ENCODE measurements at places on chromosomes 7 and 10.
A peak's percentile ranks its signal among the peaks of the same experiment; 100 is the strongest.

GRCh38 chr7:154914996-154915380 lies 87.9 kb downstream of the PAXIP1 start:
- DNase-seq: no peak

GRCh38 chr7:45192621-45193041 lies 35.0 kb downstream of the RAMP3 start:
- DNase-seq: peak; percentile 70

DNA sequence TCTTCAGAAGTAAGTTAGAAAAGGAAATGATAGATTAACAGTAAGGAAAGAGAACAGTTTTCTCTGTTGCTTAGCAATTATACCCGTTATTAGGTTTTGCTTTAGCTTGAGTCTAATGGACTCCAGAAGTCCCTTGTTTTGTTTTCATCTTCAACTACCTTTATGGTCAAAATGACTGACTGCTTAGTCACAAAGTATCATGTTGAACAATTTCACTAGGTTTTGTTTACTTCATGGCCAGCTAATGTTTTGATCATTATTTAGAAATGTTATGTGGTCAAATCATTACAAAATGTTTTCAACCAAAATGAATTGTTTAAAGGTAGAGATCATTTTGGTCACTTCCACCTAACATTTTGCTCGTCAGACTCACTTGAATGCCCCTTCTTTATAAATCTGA lies 1.9 kb downstream of the UBN2 start:
- no peak for DNase-seq

DNA sequence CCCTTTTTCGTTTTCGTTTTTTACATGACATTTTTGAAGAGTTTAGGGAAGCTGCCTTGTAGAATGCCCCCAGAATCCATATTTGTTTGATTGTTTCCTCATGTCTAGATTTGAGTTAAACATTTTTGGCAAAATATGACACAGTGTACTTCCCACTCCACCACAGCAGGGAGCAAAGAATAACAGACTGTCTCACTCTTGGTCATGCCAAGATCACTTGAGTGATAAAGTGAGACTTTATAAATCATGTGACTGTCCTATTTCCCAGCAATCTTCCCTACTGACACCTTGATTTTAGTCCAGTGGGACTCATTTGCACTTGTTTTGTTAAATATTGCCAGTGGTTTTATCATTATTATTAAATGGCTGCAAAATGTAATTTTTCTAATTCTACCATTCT lies 44.4 kb upstream of the USP6NL start:
- DNase-seq: no peak

GRCh38 chr10:74419491-74419951 lies 268.5 kb downstream of the ADK start:
- DNase-seq: no peak

DNA sequence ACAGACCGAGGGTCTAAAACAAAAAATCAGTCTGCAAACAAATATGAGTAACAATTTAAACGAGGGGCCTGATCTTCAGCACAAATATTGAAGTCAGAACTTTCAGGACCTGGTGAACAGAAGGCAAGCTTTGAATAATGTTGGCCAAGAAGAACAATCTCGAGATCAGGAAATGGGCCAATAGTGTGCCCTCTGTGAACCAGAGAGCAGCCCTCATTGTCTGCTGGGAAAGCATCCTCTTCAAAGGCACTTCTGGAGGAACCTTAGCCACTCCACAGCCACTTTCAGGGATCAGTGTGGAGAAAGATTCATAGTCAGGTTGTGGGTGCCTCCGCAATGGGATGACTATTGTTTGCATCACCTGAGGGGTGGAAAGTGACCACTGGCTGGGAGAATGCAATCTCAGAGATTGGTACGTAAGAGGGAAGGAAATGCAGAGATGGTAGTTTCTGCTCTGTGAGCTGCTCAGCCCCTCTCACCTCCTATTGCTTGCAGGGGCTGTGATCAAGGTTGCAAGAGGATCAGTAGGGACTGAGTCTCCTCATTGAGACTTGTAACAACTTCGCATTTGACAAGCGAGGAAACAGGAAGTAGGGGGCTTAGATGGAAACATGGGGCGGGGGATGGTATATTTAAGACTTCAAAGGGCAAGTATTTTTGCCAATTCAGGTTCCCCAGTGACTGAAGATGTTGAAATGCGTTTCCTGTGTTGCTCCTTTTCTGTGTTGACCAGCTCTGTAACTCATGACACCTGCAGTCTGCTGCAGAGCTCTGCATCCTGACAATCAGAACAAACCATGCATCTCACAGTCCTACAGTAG lies 28.4 kb upstream of the IFRD1 start:
- peak; percentile 77 for DNase-seq

GRCh38 chr7:20136647-20137046 lies 80.5 kb downstream of the MACC1 start:
- no peak for DNase-seq

GRCh38 chr7:138556771-138557484 lies 96.9 kb downstream of the TRIM24 start:
- DNase-seq: no peak

DNA sequence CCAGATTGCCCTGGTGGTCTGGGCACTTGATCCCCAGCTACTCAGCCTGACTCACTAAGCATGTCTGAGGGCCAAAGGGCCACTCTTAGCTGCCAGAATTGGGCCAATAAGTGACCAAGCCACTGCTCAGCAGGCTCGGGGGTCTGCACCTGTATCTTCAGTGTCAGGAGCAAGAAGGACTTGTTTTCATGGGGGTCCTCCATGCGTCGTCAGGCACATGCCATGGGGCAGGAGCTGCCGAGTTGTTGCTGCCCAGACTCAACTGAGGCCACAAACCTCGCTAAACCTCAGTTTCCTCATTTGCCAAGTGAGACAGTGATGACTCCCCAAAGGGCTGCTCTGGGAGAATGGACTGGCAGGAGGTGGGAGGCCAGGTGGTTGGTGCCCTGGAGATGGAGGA lies 158.6 kb upstream of the GDF10 start:
- DNase-seq: no peak

- no peak for DNase-seq
Observed at GRCh38 chr10:2851566-2851965, 215.8 kb upstream of the PFKP start.

DNA sequence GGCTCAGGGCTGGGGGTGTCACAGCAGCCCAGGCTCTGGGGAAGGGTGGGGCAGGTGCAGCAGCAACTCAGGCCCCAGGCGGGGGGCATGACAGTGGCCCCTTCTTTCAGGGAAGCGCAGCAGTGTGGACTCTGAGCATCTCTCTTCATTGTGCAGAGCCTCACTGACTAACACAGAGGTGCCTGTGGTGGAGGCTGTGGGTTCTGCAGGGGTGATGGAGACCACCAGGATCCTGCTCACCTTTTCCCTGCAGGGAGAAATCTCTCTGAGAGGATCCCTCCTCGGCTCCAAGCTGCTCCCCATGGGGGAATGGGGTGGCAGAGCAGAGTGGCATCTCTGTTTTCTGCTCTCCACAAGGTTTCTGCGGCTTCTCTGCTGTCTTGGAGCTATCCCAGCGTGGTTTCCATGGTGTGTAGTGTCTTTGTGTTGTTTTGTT lies 37.8 kb upstream of the SHH start:
- no peak for DNase-seq

GRCh38 chr10:119206603-119207365 lies 587 bp upstream of the GRK5 start:
- peak; percentile 57 for DNase-seq

GRCh38 chr10:94327649-94328048 lies 35.1 kb downstream of the NOC3L start:
- peak; percentile 48 for DNase-seq

DNA sequence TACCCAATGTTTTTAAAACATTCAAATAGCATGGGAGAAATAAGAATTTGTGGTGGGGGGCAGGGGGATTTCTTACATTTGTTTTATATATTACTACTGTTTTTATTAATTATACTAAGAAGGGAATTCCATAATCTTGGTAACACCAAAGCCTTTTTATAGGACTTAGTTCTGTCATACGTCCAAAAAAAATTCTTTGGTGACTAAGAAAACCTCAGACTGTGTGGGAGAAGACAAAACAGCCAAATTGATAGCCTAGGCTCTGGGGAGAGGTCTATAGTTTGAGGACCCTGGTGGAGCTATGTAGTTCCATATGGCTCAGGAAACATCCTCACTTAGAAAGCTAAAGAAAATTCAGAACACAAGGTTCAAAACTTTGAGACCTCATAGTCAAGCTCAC lies 23.4 kb downstream of the ACSM6 start:
- DNase-seq: peak; percentile 10

DNA sequence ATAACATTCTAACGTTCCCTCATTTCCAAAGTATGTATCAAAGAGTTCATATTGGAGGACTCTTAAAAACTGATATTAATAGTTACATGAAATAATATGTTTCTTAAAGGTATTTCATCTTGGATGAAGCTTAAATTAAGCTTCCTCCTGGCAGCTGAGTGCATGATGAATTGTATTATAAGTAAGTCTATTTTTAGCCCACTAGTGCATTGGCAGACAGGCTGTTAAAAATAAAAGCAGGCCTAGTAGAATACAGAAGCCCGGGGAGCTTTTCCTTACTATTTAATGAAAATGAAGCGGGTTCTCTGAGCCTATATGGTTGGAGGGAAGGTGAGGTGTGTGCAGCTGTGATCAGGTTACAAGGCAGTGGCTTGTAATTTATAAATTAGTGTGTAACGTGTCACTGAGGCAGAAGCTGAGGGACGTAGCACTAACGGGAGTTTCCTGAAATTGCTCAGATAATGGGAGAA lies 130.7 kb upstream of the KMT2E start:
- no peak for DNase-seq

DNA sequence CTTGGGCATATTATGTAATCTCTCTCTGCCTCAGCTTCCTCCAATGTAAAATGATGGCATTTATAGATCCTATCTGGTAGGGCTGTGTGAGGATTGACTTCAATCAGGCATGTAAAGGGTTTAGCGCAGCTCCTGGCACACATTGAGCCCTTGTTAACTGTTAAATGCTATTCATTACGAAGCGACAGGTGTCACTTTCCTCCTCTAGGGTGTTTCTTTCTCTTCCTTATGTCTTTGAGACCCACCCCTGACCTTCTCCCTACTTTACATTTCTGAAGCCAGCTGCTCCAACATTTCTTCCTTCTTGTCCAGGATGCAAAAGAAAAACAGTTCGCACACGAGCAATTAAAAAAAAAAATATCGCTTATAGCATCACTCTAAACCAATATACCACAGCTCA lies 5.7 kb upstream of the R3HCC1L start:
- DNase-seq: no peak

DNA sequence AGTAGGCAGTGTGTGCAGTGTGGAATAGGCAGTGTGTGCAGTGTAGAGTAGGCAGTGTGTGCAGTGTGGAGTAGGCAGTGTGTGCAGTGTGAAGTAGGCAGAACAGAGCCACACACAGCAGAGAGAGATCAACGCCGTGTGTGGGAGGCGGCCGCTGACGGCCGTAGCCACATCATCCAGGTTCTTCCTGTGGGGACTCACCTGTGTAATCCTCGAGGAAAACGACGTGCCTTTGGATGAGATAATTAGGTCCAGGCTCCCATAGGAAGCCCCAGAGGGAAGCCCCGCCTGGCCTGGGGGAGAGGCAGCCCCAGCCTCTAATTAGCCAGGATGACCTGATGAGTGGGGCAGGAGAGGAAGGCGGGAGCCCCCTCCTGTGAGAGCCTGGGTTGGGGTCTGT lies 25.4 kb downstream of the KNDC1 start:
- DNase-seq: no peak

- peak; percentile 57 for DNase-seq
Observed at GRCh38 chr10:31723106-31723750, 205.4 kb downstream of the ARHGAP12 start.

DNA sequence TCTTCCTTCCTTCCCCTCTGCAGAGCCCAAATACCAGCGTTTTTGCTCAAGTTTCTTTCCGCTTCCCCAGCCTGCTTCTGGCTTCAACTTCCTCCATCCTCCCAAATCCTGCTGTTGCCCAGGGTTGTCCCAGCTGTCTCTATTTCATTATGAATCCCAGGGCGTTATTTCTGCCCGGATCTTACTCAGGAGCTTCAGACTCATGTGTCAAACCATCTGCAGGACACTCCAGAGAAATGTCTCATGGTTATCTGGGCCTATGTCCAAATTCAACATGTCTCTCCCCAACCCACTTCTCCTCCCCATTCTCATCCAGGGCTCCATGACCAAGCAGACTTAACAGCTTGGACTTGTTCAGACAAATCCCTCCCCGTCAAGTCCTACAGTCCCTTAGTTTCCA lies 15.6 kb downstream of the ARHGAP22 start:
- no peak for DNase-seq

GRCh38 chr10:51821045-51821444 lies 121.7 kb upstream of the CSTF2T start:
- DNase-seq: no peak

DNA sequence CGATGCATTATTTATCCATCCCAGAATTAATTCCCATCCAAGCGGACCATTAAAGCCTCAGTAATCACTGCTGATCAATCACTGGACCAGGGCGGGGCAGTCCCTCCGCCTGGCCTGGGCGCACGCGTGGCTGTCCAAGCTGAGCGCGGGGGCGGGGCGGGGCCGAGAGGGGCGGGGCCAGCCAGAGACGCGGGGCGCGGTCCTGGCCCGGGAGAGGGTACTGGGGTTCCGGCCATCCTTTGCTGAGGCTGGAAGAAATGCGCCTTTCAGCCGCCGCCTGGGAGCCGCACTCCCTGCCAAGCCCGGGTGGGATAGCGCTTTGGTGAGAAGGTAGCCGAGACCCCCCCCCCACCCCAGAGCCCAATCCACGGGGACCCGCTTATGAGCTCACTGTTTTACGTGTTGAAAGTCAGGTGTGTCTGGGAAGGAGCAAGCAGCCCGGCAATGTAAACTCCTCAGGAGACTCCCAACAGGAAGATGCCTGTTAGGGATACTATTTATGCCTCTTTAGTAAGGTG lies at the start of gene ARHGAP22:
Gene ARHGAP22 (minus strand): TSS at position 83 of the 518 bp plus-strand sequence. CDS start 277 bp downstream, outside the sequence.
- DNase-seq: no peak

DNA sequence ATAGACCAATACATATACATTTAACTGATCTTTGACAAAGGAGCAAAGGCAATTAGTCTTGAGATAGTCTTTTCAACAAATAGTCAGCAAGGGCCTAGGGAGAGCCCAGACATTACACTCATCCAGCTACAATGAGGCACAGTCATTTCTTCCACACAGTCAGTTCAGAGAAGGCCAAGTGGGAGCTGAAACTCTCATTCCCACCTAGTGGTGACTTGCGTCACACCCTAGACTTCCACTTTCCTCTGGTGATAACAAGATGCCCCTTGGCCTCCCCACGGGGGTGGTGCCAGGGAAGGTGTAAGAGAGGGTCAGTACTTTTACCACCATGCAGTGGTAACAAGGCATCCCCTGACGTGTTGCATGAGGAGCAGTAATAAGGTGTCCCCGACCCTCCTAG lies 8.0 kb downstream of the FRMPD2 start:
- no peak for DNase-seq

- no peak for DNase-seq
Observed at GRCh38 chr7:2034291-2035201, 198.2 kb downstream of the MAD1L1 start.

GRCh38 chr10:57898231-57898630 lies 369.5 kb downstream of the IPMK start:
- no peak for DNase-seq

DNA sequence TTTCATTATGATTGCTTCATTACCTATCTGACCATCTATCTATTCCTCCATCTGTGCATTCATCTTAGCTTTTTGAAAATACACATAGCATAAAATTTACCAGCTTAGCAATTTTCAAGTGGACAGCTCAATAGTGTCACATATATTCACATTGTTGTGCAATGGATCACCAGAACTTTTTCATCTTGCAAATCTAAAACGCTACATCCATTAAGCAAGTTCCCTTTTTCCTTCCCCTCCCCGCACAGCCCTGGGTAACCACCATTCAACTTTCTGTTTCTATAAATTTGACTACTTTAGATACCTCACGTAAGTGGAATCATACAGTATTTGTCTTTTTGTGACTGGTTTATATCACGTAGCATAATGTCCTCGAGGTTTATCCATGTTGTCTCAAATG lies 78.0 kb upstream of the ADRB1 start:
- DNase-seq: peak; percentile 95
